Neural cell (in vitro differentiated cells): ENCODE measurements at places on chromosomes 1 and 21. TPM values are rescaled to one million over a fixed set of nuclear protein-coding genes. Genes with fewer than 3 reads are reported as not detected.

C1orf53 gene
- 1.1 and 2.6 TPM in 2 replicates for polyA plus RNA-seq

GUCA2B gene
- polyA plus RNA-seq = not detected in 2 replicates

LENEP gene
- 3.9 TPM in 1 of 2 replicates, not detected in the other for polyA plus RNA-seq

TMPRSS2 gene
- polyA plus RNA-seq = not detected in 2 replicates

OR2T33 gene
- polyA plus RNA-seq = not detected in 2 replicates
